GM23338 (cell line): ENCODE measurements at places on chromosomes 12 and 14. TPM values are rescaled to one million over a fixed set of nuclear protein-coding genes. Genes with fewer than 3 reads are reported as not detected.

DNA sequence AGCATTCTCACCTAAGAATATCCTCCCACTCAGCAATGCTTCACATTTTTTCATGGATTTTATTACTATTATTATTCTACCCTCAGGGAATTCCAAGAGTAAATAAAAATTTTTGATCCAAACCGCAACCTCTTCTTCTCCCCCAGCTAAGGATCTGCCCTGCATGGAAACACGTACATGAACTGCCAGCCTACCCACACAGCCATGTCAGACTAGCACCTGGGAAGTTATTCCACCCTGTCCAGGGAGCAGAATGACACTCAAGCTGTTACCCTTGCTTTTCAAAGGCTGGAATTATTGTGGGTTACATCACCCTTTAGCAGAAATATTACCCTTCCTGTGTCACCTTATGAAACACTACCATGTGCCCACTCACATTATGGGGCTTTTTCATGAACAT lies 227.3 kb upstream of the USP15 start:
- no peak for DNase-seq
- no peaks in the 10 kb centered on the region for H3K36me3 ChIP-seq
- no peak overlapping the region for H3K27ac ChIP-seq
- H3K27me3 ChIP-seq: no peaks in the 10 kb centered on the region
- H3K4me1 ChIP-seq: no peaks in the 10 kb centered on the region
- H3K4me3 ChIP-seq: no peak overlapping the region

- no peak for DNase-seq
- no peak overlapping the region for H3K27ac ChIP-seq
- no peaks in the 10 kb centered on the region for H3K36me3 ChIP-seq
- H3K4me3 ChIP-seq: no peak overlapping the region
Observed at GRCh38 chr12:81626406-81626805, 132.7 kb downstream of the PPFIA2 start.

The PYGL gene
- total RNA-seq: 77.0 and 93.8 TPM in 2 replicates

The INTS13 gene
- total RNA-seq: 94.1 and 137 TPM in 2 replicates
